ENCODE measurements at places on chromosomes 3 and 15.

DNA sequence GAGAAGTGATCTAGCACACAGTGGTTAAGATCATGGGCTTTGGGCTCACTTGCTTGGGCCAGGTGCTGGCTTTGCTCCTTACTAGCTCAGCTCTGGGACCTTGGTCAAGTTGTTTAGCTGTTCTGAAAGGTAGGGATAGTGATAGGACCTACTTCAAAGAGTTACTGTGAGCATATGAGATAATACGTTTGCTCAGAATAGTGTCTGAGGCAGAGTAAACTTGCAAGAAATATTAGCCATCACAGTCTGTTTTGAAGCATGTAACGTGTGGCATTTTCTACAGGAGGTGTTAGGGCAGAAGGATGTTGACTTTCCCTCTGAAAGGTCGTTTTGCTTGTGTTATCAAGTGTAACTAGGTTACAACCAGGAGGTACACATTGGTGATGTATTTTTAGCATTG lies 34.5 kb upstream of the NFKBIZ start:
- DNase-seq, result no peak

- DNase-seq, result no peak
Observed at GRCh38 chr3:183591881-183592521, 36.5 kb upstream of the KLHL6 start.

- DNase-seq, result no peak
Observed at GRCh38 chr3:141669434-141669833, 68.7 kb upstream of the RNF7 start.

GRCh38 chr15:78637776-78638435 lies 3.1 kb downstream of the CHRNB4 start:
- DNase-seq, result no peak

GRCh38 chr3:87575550-87575949 lies 299.2 kb upstream of the POU1F1 start:
- no peak for DNase-seq

GRCh38 chr3:52528586-52529375 lies 4.9 kb downstream of the NT5DC2 start:
- DNase-seq, result no peak

DNA sequence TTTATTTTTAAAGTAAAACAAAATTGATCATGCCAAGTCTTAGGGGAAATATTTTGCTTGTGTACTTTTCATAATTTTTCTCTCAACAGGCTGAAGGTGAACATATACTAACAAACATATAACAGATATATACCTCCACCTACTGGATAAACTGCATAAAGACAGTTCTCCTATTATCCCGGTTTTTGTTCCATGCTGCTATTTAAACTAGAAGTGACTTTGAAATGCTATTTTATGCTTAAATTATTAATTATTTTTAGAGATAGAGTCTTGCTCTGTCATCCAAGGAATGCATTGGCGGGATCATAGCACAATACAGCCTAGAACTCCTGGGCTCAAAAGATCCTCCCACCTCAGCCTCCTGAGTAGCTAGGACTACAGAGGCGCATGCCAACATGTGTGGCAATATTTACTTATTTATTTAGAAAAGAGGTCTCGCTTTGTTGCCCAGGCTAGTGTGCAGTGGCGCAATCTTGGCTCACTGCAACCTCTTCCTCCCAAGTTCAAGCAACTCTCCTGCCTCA lies 49.8 kb downstream of the ST3GAL6 start:
- DNase-seq, result no peak

GRCh38 chr3:31129241-31129640 lies 234.8 kb upstream of the GADL1 start:
- DNase-seq, result no peak

- DNase-seq, result no peak
Observed at GRCh38 chr3:62027241-62027640, 346.1 kb downstream of the FEZF2 start.

GRCh38 chr3:136008732-136009470 lies 43.4 kb downstream of the PPP2R3A start:
- DNase-seq, result no peak

DNA sequence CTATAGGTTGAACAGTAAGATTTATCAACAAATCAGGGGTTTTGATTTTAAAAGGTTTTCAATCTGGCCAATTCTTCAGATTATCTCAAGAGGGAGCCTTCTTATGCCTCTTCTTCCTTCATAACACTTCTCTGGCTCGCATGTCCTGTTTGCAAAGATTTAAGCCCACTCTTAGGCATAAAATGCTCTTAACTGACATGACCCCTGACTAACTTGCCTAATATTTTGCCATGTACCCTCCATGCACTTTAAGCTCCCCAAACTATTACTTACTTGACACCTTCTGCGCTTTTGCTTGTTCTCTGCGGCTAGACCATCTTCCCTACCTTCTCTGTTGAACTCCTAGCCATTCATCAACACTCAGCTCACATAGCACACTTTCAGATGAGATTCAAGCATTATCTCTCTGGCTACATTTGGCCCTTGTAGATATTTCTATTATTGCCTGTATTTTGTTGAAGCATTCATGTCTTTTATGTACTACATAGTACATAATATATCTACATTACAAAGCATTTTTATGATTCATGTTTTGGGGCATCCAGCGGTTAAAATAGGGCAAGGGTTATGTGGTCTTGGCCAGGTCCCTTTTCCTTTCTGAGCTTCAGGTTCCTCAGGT lies 1.0 kb upstream of the ARIH1 start:
- no peak for DNase-seq

DNA sequence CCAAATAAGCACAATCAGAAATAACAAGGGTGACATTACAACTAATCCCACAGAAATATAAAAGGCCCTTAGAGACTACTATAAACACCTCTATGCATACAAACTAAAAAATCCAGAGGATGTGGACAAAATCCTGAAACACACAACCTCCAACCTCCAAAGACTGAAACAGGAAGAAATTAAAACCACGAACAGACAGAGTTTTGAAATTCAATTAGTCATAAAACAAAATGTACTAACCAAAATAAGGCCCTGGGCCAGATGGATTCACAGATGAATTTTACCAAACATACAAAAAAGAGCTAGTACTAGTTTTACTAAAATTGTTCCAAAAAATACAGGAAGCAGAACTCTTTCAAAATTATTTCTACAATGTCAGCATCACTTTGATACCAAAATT lies 1043.6 kb downstream of the DIPK2A start:
- DNase-seq, result no peak

DNA sequence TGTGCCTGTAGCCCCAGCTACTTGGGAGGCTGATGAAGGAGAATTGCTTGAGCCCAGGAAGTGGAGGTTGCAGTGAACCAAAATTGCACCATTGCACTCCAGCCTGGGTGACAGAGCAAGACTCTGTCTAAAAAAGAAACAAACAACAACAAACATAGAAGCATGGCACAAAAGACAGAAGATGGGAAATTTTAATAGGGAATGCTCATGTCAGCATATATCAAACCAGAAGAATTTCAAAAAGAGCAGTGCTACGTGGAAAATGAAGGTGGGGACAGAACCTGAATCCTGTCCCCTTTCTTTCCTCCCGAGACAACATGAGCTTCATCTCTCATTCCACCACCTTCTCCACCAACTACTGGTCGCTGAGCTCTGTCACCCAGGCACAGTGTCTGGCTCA lies 46.3 kb upstream of the MFGE8 start:
- no peak for DNase-seq

DNA sequence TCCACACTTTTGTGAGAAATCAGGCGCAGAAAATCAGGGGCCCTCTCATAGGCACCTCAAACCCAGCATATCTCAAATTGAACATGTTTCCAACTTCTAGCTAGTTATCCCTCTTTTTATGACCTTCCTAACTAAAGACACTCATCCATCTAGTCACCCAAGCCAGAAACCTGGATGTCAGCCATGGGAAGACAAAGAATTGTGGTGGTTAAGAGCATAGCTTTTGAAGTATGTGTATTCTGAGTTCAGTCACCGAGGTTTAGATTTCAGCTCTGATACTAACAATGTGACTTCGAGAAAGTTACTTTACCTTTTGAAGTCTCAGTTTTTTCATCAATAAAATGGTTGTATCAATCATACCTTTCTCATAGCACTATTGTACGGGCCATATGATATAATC lies 495.5 kb downstream of the NLGN1 start:
- no peak for DNase-seq

DNA sequence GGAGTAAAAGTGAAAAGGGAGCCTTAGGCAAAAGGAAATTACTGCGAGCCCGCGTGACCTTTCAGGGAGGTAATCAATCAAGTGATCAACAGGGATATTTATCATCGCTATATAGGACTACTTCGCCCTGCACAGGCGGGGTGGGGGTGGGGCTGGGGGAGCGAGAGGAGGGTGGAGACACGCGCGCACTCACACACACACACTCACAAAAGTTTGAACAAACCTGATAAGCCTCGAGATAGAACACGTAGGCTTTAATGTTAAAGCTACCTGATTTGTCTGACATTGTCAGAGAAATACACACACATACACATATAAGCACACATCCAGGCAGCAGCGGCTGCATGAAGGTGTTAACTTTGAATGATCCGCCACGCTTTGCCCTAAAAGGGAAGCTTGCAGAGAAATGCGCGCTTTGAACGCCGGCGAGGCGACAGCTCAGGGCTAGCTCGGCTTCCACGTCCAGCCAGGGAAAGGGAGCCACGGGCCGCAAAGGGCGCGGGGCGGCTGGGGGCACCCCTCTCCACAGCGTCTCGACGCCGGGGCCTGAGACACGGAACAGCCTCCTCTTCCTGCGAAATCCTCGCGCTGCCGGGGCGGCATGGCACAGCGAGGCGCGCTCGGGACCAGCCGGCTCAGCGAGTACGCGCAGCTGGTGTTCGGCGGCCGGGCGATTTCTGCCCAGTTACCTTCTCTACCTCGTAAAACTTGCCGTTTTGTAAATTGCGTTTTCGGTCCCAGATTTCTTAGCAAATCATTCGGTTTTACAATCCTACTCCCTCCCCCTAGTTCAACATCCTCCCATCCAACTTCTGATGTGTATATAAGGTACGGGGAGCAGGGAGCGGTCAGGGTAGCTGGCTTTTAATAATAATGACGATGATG lies 4.8 kb upstream of the MECOM start:
- DNase-seq, result no peak

GRCh38 chr3:179676081-179676480 lies 23.2 kb downstream of the USP13 start:
- DNase-seq, result no peak

GRCh38 chr15:69679623-69680228 lies 227.1 kb downstream of the RPLP1 start:
- no peak for DNase-seq

DNA sequence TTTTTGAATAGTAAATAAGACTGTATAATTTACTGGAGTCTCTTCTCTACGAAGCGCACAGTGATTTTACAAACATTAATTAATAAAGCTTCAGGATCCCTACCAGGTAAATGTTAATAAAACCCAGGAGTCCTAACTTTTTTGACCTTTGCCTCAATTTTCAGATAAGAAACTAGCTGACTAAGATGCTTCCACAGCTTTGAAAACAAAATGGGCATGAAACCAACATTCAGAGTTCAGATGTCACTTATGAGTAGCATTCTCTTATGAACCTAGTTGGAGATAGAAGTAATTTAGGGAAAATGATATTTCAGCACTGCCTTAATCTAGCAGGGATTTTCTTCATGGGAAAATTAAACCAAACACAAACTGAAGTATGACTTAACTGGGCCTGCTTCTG lies 13.0 kb upstream of the FHIT start:
- no peak for DNase-seq

- DNase-seq, result no peak
Observed at GRCh38 chr3:128277378-128278069, 124.2 kb downstream of the EEFSEC start.

DNA sequence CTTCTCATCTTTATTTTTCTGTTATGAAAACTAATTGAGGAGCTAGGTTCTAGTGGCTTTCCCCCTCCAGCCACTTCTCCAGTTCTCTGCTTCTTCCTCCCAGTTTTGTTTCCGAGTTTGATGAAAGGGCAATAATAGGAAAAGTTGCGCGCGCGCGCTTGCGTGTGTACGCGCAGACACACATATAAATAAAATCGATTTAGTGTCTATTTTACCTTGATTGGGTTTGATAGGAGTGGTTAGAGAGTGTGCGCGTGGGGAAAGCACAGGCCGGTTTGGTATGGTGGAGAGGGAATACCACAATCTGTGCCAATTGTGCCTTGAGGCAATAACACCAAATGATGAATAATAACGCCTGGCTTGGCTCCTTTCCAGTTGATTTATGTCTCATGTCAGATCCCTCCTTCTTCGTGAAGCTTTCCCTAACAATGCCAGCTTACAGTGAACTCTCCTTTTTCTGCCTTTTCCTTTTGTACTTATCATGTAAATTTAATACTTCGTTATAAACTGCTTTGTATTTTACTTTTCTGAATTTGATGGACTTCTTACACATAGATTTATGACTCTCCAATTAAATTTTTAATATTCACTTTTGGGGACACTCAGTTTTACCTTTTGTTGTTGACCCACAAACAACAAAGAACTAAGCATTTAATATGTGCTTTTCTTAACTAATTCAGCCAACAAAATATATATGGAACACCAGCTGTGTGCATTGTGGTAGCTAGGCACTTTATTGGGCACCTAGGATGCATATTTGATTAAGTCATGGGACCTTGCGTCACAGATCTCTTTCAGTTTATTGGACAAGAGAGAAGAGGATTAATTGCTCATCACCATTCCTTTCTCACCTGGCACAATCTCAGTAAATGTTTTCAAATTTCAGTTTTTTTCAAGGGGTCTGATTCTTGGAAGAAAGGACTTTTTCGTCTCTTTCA lies 1.7 kb downstream of the TIPARP start:
- no peak for DNase-seq

GRCh38 chr15:52406601-52407000 lies 111.0 kb upstream of the MYO5C start:
- no peak for DNase-seq

DNA sequence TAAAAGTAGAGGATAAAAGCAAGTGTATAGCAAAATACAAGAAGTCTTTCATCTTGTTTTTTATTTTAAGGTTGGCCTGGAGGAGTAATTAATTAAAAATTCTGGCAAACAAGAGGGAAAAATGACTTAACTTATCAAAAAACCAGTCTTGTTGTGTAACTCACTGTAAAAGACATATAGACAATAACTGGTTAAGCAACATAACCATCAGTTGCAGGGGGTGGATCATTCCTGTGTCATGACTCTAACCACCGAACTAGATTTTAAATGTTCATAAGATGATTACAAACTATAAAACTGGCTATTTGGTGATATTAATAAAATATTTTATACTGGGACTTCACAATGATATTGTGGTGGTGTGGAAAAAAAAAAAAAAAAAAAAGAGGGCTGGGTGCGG lies 130.6 kb downstream of the STAG1 start:
- DNase-seq, result no peak

GRCh38 chr3:130894986-130895280 lies 1.0 kb downstream of the ATP2C1 start:
- no peak for DNase-seq

GRCh38 chr3:107661447-107662123 lies 138.8 kb downstream of the BBX start:
- no peak for DNase-seq

DNA sequence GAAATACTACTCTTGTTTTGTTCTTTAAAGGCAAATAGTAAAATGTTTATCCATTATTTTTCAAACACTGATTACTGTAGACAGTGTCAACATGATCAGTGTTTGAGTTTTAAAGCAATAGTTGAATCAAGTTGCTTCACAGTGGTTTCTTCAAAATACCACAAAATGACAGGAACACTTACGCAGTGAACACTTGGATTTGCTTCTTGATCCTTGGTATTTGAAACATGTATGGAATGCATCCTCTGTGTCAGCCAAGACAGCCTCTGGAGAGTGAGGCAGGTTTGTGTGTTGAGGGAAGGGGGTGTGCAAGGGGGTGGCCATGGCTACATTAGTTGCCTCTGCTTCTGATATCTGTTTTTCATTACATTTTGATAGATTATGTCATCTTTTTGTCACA lies 413.0 kb downstream of the RBMS3 start:
- no peak for DNase-seq

GRCh38 chr15:66714543-66714981 lies 12.5 kb downstream of the SMAD6 start:
- no peak for DNase-seq

Measured in NCI-H510A (cell line).